ENCODE measurements at places on chromosomes 5 and 9.

DNA sequence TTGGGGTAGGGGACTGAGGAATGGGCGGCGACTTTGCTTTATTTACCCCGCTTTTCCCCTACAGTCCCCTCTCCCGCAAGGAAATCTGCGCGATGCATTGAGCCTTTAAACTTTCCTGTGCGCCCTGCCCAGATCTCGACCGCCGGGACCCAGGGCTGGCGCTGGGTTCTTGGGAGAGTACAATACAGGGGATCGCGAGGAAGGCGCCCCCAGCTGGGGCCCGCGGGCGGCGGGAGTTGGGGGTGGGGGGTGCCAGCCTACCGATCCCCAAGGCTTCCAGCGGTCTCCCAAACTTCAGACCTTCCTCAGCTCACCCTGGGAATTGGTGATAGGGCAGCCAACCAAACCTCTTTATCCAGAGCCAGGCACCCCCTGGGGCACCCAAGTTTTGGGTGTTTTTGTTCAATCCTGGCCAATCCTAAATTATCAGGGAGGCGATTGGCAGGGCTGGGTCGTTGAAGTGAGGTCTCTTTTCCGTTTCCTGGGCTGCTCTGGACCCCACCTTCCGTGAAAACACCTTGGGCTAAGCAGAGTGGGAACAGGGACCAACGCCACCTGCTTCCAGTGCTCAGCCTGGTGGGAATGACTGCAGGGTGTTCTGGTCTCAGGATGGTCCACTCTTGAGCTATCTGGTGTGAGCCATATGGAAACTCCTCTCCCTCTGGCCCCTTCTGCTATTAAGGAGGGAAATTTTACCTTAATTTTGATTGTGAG, 51.4 kb upstream of the DAB2IP start:
- no peak for DNase-seq

DNA sequence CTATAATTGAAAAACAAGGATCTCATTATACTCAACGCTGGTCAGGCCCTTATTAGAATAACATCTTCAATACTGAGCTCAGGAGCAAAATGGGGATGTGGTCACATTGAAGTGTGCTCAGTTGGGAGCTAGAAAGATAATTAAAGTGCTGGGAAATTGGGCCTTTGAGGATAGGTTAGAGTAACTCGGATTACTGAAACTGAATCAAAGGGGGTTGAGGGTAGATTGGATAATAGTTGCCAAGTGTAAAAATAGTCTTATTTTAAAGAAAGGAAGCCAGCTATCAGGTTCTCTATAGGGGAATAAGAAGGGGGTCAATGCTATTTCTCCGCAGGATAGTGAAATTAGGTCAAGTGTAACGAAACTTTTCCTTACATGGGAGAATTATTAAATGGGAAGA, 391.0 kb upstream of the PTPRD start:
- DNase-seq = no peak

DNA sequence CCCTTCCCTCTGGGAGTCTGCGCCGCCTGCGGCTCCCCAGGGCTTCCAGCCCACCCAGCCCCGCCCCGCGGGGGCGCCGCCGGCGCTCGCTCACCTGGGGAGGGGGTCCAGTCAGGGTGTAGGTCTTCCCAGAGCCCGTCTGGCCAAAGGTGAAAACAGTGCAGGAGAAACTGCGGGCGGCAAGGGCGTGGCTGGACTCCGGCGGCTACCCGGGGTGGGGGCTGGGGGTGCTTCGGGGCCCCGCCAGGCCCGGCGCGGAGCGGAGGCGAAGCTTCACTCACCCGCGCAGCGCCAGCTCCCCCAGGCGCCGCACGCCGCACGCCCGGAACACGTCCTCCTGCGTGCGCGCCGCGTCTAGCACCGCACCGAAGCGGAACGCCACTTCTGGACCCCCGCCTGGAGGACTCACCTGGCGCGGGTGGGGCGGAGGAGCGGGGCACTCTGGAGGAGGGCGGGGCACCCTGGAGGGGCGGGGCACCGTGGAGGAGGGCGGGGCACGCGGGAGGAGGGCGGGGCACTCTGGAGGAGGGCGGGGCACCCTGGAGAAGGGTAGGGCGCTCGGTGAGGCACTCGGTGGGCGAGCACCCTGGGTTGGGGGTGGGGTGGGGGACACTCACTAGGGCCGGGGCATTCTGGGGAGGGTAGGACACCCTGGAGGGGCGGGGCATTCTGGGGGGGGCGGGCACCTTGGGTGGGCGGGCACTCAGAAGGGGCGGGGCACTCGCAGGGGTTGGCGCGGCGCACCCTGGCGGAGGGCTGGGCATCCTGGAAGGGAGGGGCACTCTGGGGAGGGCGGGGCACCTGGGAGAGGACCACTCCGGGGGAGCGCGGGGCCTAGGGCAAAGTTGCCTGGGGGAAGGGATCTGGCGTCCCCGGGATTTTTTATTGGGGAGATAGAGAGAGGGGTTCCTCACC, 814 bp downstream of the KIF12 start:
- no peak for DNase-seq

DNA sequence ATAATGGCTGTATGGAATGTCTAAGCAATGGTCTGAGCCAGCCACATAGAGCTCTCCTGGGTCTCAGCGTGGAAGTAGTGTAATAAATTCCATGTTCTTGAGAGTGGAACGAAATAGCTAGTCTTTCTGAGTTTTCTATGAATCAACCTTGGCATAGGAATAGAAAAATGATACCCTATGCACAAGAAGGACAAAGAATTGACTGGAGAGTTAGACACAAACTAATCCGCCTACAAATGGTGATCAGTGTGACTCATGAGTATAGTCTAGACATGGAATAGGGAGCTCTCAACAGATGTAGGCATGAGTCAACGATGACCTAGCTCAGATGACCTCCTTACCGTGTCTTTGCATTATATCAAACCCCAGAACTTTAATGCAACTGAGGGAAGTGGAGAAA, 256.8 kb upstream of the GRIN3A start:
- DNase-seq = no peak

DNA sequence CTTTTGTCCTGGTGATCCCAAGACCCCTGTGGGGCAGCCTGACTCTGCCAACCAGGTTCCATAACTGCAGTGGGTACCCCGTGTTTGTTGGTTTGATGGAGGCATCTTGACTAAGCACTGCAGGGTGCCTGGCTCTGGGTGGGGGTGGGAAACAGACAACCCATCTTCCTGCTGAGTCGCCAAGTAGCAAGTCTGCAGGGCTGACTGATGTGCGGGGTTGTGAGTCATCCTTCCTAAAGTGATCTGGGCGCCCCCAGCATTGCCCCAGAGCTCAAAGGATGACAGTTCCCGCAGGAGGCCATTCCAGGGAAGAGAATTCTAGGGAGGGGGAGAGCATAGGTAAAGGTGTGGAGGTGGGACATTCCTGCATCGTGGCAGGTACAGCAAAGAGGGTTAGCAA, 23.5 kb downstream of the DAB2IP start:
- DNase-seq = no peak

DNA sequence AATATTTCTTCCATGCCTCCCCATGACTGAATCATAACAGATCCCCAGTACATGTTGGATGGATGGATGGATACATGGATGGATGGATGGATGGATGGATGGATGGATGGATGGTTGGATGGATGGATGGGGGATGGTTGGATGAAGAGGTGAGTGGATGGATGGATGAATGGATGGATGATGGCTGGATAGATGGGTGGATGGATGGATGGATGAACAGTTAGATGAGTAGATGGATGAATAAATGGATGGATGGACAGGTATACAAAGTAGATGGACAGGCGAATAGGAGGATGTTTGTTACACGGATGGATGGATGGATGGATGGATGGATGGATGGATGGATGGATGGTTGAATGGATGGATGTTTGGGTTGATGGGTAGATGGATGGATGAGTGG, 120.0 kb upstream of the HAND1 start:
- DNase-seq = no peak

GRCh38 chr5:53777864-53778618, 217.6 kb downstream of the NDUFS4 start:
- DNase-seq = no peak

DNA sequence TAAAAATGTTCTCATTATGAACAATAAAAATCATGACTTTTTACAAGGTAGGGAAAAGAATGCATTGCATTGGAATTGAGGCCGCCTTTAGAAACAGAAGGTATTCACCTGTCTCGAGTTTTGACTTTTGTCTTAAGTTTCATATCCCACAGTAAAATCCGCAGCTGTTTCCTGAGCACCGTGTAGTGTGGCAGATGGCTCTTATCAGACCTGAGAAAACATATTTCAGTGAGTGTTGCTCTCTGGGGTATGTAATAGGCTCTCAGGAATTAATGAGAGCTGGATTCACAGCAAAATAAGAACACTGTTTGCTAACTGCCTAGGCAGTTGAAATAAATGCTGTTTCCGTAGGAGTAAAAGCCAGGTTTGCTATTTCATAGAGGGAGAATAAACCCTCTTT, 221.4 kb downstream of the CFAP90 start:
- DNase-seq = no peak

DNA sequence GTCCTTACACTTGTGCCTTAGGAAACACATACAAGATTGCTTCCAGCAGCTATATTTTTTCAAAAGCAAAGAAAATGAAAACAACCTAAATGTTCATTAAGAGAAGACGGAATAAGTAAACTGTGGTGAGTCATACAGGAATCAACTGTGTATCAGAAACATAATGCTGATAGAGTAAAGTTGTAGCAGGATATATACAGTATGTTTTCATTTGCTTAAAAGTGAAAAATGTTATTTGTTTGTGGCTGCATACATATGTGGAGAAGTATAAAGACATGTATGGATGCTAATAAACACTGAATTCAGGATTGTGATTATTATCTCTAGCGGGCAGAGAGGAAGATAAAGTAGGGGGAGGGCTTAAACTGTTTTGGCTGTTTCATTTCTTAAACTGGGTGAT, 8.3 kb downstream of the DCTN4 start:
- DNase-seq = no peak

GRCh38 chr9:27533311-27533710, 3.7 kb upstream of the MOB3B start:
- DNase-seq = no peak

DNA sequence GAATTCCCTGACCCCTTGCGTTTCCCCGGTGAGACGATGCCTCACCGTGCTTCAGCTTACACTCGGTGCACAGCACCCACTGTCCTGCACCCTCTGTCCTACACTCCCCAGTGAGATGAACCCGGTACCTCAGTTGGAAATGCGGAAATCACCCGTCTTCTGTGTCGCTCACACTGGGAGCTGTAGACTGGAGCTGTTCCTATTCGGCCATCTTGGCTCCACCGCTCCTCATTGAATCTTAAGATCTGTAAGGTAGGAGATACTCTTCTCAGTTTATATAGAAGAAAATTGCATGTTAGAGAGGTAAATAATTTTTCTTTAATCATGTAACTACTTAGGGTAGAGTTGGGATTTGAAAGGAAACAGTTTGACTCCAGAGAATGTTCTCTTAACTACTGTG, 62.2 kb downstream of the DMRTA1 start:
- no peak for DNase-seq

GRCh38 chr9:137416563-137417151, 6.3 kb downstream of the EXD3 start:
- no peak for DNase-seq

DNA sequence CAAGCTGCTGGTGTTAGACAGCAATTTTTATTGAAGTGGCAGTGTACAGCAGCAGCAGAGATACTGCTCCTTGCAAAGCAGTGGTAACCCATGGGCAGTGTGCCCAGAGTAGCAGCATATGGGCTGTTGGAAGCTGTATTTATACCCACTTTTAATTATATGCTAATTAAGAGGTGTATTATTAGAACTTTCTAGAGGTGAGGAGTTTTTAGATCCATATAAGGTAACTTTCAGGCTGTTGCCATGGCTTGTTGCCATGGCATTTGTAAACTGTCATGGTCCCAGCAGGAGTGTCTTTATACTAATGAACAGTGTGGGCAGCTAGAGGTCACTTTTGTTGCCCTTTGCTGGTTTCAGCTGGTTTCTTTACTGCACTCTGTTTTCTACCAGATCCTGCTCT, 3.7 kb upstream of the PJA2 start:
- DNase-seq = no peak

- no peak for DNase-seq
Observed at GRCh38 chr9:6924149-6924548, 166.4 kb downstream of the KDM4C start.

DNA sequence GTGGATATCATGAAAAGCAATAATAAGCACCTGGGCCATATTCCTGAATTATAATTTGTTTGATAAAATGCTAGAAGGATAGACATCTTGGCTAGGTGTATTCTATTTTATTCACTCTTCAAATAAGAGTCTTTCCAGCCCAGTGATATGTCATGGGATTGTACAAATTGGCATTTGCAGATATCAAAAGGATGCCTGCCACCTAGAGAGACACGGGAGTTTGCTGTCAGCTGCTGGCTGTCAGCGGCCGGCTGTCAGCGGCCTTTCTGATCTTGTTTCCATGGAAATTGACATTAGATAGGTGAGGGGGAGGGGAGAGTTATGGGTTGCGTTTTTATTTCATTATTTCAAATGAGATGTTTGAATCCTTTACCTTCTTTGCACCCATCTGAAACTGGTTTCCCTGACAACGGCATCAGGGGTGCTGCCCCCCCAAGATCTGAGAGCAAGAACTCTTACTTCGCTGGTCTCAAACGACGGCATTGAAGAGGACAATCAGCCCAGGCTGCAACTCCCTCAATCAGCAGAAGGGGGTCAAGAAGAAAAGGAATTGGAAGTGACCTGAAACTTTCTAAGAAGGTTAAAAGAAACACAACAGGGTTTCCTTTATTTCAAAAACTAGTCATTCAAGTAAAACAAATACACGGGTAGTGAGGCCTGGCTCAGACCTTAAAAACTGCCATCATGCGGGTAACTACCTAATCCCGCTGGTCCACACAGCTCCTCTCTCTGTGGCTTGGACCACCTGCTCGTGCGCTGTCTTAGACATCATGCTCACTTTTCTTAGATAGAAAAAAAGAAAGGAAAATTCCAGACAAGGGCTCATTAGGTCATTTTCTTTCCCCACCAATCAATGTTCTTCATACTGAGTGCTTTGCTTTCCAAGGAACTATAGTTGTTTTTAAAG, 115.7 kb downstream of the TLE1 start:
- DNase-seq = no peak

GRCh38 chr5:88051148-88051547, 217.5 kb downstream of the TMEM161B start:
- DNase-seq = no peak

DNA sequence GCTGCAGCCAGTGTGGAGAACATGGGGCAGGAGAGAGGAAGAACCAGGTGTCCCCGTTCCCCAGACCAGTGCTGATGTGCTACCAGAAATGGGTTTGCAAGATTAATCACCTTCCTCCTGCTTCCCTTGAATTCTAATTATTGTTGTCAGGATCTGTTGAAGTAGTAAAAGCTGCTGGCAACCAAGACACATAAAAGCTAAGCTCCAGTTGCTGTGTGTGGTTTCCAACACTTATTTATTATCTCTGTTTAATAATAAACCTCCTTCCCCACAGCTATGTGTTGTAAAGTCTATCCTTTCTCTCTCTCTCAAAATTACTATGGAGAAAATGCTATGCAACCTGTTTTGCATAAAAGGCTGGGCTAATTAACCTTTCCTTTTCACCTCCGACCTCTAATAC, 2.3 kb upstream of the RETREG1 start:
- no peak for DNase-seq

DNA sequence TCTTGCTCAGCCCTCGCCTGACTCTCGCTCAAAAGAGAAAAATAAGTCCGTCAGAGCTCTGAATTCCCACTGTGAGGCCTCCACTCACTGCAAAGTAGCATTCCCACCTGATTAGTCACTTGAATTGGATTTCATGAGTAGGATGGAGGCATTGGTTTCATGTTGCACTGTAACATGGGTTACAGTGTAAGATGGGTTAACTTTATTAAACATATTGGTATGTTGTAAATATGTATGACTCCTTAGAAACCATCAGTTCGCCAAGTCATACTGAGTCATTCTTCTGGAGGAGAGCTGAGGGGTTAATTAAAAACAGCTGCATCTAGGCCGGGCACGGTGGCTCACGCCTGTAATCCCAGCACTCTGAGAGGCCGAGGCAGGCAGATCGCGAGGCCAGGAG, 93.8 kb upstream of the BNC2 start:
- no peak for DNase-seq
